ENCODE measurements at places on chromosomes 3 and 15. TPM values are rescaled to one million over a fixed set of nuclear protein-coding genes. Genes with fewer than 3 reads are reported as not detected.

- DNase-seq = no peak
Observed at GRCh38 chr3:53502737-53503136, 8.3 kb downstream of the CACNA1D start.

GRCh38 chr3:46491089-46492070 lies 6.4 kb upstream of the RTP3 start:
- no peak for DNase-seq

GNAT1 gene
- not detected for total RNA-seq

DNA sequence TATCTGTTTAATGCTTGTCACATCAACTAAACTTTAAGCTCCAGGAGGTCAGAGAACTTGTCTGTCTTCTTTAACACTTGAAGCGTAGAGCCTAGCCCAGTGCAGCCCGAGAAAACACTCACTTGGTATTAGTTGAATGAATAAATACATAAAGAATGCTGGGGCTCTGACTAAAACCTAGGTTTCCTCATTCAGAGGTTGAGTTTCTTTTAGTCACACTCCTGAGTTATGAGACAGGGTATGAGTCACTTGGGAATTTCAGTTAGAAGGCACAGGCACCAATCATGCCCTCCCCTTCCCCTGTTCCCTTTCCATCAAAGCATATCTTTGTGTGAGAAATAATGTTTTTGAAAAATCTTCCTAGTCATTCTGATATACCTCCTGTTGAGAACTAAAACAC lies 589.8 kb upstream of the DPPA4 start:
- no peak for DNase-seq

PP2D1 gene
- total RNA-seq = not detected

CHL1 gene
- total RNA-seq = 16.0 TPM

- DNase-seq = no peak
Observed at GRCh38 chr3:71478568-71478967, 105.0 kb downstream of the FOXP1 start.

GRCh38 chr15:33330931-33331330 lies 20.2 kb downstream of the RYR3 start:
- DNase-seq = no peak

GRCh38 chr3:75237477-75237876 lies 426.7 kb upstream of the FRG2C start:
- no peak for DNase-seq

VEPH1 gene
- total RNA-seq = 139 TPM

- DNase-seq = no peak
Observed at GRCh38 chr3:81451611-81452010, 309.8 kb downstream of the GBE1 start.

DNA sequence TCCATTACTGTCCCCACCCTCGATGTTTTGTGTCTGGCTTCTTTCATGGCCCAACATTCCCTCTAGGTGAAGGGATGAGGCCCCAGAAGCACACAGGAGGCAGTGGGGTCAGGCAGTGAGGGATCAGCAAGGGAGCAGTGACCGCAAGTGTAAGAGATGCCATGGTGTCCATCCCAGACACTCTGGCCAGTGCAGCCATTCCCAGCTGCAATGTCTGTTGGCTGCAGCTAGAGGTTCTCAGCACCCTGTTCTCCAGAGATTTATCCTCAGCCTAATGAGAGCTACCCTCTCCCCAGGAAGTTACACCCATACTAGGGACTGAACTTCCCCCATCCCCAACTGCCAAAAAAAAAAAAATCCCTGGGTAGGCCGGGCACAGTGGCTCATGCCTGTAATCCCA lies 40.2 kb downstream of the TRANK1 start:
- DNase-seq = no peak
